ENCODE measurements at places on chromosomes 11 and 22.

- no peak for DNase-seq
These were observed 32.8 kb downstream of the CELSR1 start for GRCh38 chr22:46504584-46504983.

DNA sequence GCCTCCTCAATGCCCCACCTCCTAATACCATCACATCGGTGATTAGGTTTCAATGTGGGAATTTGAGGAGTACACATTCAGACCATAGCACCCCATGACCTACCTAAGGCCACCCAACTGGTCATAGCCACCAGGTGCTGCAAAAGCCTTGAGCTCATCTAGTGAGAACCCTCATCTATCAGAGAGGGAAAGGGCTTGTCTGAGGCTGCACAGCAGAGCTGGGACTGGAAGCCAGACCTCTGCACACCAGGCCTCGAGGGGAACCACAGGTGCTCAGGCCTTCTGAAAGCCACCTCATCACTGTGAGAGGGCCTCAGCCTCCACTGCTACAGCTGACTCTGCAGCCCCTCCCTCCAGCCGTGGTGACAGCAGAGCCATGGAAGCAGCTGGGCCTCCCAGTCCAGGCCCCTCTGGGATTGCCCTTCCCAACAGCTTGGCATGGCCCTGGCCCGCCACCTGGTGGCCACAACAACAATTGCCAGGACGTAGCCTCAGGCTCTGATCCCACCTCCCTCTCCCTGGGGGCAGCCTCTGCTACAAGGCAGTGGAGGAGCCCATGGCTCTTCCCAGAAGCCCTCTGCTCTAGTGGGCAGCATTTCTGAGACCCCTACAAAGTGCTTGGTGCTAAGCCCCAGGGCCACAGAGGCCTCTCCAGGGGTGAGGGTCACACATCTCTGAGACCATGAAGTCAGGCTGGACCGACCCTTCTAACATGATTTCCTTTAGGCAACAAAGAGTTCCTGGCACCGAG, 41.0 kb upstream of the PRDM11 start:
- DNase-seq: no peak

- no peak for DNase-seq
These were observed 65.1 kb upstream of the CD44 start for GRCh38 chr11:35073691-35074419.

DNA sequence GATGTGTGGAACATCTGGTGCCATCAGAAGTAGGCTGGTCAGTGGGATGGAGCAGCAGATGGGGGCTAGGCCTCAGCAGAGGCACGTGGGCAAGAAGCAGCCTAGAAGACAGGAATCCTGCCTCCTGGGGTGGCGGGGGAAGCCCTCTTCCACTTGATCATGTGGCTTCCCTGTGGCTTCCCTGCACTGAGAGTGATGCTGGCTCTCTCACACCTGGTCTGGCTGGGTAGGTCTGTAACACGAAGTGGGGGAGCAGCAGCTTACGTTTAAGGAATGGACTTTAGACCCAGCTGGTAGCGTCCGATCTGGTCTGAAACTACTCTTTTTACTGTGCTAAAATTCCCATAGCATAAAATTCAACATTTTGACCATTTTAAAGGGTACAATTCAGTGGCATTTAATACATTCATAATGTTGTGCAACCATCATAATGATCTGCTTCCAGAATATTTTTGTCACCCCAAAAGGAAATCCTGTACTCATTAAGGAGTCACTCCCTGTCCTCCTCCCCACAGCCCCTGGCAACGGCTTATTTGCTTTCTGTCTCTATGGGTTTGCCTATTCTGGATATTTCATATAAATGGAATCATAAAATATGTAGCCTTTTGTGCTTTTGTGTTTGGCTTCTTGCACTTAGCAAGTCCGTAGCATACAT, 21.7 kb downstream of the PTPN5 start:
- no peak for DNase-seq

DNA sequence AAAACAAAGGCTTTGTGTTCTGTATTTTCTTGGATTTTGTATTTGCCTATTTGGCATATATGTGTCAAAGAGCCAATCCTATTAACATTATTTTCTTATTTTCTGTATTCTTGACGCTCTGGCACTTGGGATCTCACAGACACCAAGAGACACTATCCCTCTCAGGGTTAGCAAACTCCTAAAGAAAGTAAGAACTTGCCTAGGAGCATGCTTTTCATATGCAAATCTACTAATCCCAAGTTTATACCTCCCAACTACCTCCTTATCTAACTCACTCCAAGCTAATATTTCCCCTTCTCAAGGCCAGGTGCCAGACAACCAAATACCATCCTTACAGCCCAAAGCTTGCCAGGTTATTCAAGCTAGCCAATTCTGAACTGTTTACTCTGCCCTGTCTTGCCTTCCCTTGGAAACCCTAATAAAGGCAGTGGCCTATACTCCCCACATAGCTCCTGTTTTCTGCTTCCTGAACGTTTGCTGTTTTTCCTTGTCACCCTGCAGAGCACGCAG, 455.4 kb upstream of the ANO3 start:
- no peak for DNase-seq

- no peak for DNase-seq
These were observed 889.4 kb downstream of the LRRC4C start for GRCh38 chr11:40569947-40570531.

- no peak for DNase-seq
These were observed 177.5 kb downstream of the TMEM135 start for GRCh38 chr11:87215236-87215635.

- DNase-seq: no peak
These were observed 18.4 kb upstream of the SMTN start for GRCh38 chr22:31062566-31063230.

GRCh38 chr11:126607776-126608541, 252.5 kb downstream of the ST3GAL4 start:
- no peak for DNase-seq

GRCh38 chr11:104565583-104565961, 332.7 kb downstream of the CASP12 start:
- no peak for DNase-seq

DNA sequence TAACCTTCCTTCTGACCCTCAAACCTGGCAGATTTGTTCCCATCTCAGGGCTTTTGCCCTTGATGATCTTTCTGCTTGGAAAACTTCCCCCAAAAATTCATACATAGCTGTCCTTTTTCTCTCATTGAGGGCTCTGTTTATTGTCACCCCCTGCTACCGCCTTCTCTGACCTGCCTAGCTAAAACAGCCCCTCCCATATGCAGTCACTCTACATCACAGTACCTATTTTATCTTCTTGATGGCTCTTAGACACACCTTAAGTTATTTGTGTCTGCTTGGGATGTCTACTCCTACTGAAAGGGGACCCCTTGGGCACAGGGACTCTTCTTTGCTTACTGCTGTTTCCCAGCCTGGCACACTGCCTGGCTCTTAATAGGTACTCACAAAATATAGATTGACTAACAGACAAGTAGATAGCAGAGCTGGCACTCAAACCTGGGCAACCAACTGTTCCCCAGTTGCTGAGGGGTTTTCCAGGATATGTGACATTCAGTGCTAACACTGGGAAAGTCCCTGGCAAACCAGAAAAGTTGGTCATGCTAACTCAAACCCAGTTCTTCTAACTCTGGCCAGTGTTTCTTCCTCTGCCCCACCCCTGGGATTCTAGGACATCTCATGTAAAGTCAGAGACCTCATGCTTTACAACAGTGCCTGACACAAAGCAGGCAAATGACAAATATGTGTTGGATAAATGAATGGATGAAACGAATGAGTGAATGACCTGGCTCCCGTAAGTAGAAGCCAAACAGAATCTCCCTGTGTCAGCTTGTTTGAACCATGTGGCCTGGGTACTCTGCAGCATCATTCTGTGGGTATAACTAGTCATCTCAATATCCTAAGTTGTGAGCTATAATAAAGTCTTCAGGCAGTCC, 19.8 kb upstream of the FJX1 start:
- DNase-seq: no peak

GRCh38 chr22:27564806-27565205, 236.8 kb downstream of the MN1 start:
- no peak for DNase-seq

DNA sequence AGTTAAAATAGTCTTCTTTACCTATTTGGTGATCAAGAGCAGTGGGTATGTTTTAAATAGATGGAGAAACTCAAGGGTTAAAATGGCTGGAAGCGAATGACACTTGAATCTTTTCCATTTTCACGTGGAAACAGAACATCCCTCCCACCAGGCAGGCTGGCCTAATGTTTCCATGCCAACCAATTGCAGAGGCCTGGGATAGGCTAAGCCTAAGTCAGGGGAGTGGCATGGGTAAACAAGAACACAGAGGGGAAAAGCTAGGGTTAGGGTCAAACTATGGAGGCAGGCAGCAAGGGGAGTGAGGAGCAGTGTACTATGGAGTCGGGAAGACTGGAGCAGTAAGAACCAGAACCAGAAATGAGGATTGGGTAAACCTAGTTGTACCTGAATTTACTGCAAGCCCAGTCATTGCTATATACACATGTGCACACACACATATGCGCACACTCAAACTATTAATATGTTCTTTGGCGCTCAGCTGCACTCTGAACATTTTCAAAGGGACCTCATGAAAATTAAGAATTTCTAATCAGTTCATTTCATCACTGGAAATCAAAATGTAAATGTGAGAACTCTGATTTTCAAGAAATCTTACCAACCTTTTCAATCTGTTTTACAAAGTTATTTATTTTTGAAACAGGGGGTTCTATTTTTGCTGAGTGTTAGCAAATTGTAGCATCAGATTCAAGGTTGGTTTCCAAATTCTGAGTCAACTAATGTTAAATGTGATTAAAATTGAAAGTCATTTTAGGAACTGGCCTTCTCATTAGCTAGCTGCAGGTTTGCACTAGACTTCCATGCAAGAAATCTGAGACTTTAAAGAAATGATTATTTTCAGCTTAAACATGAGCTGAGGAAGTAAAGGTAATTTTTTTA, 327.0 kb upstream of the CCDC90B start:
- no peak for DNase-seq

DNA sequence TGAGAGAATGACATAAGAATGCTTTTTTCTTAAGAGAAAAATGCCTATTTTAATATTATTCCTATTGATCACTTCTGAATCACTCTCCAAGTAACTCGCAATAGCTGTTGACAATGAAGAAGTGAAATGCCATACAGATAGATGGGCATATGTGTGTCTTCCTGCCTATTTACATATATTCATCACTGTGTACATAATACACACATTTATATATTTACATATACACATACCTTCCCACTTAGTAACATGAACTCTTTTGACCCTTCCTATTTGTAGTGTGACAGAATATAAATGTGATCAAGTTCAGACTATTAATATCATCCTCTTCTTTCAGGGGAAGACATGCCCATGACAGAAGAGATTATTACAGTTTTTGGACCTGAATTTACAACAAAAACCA, 756.7 kb downstream of the DLG2 start:
- DNase-seq: no peak

DNA sequence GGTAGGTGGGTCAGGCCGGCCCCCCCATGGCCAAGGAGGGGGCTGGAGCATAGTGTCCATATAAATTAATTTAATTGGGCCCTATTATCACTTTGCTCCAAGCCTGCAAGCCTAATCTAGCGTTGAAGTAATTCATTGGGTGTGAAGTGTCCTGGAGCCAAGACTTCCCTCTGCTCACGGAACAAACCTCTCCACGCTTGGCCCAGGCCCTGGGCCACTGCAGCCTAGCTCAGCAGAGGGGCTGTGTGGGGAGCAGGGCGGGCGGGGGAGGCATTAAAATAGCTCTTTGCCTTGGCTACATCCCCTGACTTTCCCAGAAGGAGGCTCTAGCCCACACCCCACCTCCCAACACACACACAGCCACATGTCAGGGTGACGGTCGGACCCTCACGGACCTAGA, 73.5 kb downstream of the THAP12 start:
- no peak for DNase-seq

- DNase-seq: no peak
These were observed 33.8 kb downstream of the EHF start for GRCh38 chr11:34654483-34655334.

- DNase-seq: no peak
These were observed 16.3 kb downstream of the CHRDL2 start for GRCh38 chr11:74714904-74715303.

DNA sequence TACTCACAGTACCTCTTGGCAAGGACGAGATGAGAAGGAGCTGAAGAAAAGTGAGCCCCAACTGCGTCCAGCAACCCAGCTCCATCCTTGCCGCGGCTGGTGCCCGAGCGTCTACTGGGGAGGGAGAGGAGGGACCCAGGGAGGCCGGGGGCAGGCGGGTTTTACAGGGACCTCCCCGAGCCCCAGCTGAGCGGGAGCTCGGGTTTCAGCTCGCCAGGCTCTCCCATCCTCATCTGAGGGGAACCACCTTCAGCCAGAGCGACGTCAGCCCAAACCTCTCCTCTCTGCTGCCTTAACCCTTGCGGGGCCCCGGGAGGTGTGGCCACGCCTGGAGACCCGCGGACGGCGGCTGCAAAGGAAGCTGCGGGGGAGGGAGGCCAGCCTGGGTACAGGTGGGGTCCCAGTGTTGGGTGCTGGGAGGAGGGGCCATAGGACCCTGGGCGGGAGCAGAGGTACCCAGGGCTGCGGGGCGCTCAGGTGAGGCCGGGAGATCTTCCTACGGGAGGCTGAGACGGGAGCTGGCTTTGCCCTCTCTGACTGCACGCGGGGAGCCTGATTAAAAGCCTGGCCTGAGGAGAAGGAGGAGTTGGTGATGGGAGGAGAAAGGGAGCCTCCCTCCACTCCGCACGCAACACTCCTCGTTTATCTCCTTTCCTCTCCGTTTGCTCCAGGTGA, at the start of gene PAMR1:
TSS of gene PAMR1 (minus strand) at position 116 of the 675 bp plus-strand sequence. CDS start at position 85, 31 bp downstream.
- DNase-seq: peak; percentile 65

GRCh38 chr11:11770296-11770695, 71.5 kb upstream of the USP47 start:
- DNase-seq: no peak

GRCh38 chr11:123239191-123240150, 44.4 kb upstream of the CLMP start:
- no peak for DNase-seq

DNA sequence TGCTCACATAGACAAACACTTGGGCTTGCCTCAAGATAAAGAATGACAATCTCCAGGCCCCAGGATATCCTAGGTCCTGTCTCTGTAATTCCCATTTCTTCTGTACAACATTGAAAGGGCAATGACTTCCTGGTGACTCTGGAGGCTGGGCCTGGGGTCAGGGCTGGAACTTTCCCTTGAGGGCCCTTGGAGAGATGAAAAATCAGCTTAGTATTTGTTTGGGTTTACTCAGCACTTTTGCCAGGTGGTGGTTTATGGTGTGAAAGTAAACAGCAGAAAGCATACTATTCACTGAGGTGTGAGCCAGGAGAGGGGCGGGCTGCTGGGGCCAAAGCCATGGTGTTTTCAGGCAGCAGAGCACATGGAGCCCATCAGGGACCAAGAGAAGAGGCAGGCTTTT, 214.7 kb upstream of the NARS2 start:
- DNase-seq: no peak

DNA sequence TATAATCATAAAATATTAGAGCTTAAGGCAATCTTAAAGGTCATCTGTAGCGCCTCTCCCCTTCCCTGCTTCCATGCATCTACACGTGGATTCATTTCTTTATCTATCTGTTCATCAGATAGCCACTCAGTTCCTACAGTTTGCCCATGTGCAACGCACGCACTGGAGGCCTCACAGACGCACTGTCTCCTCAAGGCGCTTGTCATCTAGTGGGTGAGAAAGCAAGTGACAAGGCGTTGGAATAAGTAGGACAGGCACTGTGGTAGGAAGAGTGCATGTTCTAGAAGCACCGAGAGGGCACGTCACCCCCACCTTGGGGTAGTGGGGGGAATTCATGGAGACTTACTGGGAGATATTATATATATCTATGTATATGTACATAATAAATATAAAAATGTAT, 20.8 kb upstream of the JAM3 start:
- DNase-seq: no peak
